ENCODE measurements at places on chromosomes 13 and 19.
A peak's percentile ranks its signal among the peaks of the same experiment; 100 is the strongest.

GRCh38 chr13:105426441-105426840, 1109.0 kb downstream of the EFNB2 start:
- DNase-seq = no peak

- no peak for DNase-seq
Measured at GRCh38 chr13:102017248-102017647, 384.6 kb downstream of the FGF14 start.

GRCh38 chr19:11699931-11700794, 38.6 kb downstream of the ZNF823 start:
- peak; percentile 37 for DNase-seq

DNA sequence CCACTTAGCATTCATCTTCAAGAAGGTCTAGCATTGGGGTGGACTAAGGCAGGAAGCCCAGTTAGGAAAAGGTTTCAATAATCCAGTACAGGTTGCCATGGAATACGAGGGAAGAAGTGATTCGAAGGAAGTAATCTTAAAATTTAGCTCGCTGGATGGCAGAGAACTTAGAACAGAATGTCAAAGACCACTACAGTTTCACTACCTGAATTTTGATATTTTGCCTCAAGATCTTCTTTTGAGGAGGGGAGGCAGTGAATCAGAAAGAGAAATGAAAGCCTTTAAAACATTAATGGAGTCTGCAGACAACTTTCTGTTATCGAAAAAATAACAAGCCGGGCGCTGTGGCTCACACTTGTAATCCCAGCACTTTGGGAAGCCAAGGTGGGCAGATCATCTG, 7.0 kb upstream of the RAB8A start:
- no peak for DNase-seq

- no peak for DNase-seq
Measured at GRCh38 chr13:99281811-99282263, 23.7 kb upstream of the GPR18 start.

DNA sequence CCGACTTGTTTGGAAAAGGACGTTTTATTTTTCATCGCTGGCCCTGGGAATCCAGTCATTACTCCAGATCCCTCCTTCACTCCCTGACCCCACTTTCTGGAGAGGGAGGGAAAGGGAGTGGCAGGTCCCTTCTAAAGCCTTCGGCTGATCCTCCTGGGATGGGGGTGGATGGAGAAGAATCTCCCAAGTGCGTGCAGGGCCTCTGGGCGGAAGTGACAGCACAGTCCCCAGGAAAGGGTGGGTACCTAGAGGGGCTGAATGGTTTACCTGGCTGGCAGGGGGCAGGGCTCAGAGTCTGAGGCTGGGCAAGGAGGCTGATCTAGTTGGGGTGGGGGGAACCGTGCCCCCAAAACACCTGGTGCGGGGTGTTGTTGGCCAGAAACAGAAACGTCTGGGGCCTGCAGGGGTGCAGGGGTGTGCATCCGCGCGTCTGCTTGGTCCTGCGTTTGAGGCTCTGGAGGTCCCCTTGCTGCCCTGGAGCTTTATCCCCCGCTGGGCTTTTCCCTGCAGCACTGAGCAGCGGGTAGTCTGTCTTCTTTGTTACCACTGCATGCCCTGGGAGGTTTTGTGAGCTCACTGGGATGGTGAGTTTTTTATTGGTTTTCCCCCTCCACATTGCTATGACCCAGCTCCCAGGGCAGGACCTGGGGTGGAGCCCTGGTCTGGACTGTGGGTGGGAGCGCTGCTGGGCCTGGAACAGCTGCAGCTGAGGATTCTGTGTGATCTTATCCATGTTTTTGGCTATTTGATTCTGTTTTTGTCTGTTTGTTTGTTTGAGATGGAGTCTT, 3.0 kb upstream of the ZNF628 start:
- peak; percentile 49 for DNase-seq

GRCh38 chr19:45499196-45500180, 1.2 kb downstream of the PPM1N start:
- peak; percentile 86 for DNase-seq

GRCh38 chr13:85430216-85430794, 368.9 kb downstream of the SLITRK6 start:
- no peak for DNase-seq

DNA sequence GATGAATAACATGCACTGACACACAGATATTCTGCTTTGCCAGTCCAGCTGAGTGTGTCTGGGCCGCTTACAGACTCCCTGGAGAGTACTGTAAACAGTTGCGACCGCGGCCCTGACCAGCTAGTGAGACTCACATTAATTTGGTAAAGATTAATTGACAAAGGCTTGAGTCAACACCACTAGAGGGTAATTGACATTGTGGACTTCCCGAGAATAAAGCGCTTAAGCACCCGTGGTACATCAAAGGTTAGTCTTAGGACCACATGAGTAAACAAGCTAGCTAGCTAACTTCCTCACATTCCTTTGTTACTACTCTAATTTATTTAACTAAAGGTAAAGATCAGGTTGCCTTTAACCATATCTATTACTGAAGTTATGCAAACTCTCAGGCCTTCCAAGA, 624.4 kb upstream of the ARGLU1 start:
- peak; percentile 6 for DNase-seq

DNA sequence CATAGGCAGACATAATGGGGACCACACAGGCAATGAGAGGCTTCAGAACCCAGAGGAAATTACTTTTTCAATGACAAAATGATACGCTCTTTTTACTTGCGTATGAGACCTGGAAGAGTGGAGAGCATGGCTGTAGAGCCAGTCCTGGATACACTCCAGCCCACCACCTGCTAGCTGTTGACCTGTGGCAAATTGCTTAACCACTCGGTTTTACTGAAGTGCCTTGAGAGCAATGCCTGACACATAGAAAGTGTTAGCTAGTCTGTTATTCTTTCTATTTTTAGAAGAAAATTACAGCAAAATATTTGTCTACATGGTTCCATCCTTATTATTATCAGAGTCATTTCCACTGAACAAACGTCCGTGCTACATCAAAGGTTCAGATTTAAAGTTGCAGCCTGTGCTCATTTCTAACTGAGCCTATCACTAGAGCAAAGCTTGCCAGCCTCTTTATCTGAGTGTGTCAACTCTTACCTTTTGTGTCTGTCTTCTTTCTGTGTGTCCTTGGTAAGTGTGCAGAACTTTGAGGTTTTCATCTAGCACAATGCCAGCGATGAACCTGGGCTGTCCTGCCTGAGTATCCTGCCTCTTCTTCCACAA, 9.6 kb upstream of the GPR183 start:
- DNase-seq = no peak

GRCh38 chr13:23963947-23964346, 66.6 kb upstream of the C1QTNF9B start:
- no peak for DNase-seq

DNA sequence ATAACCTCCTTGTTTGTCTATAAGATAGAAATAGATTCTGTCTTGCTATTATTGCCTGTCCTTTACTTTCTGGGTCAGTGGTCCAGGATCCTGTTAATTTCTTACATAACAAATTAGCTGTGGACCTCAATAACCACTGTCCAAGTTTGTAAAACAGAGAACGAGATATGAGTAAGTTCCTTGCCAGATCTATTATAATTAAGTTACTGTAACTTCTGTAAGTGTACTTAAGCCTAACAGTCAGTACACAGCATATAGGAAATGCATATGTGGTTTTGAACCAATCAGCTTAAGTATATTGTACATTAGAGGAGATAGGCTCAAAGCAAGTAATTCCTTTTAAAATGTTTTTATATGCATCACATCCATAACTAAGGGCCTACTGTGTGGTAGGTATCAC, 34.9 kb downstream of the HTR2A start:
- no peak for DNase-seq

- no peak for DNase-seq
Measured at GRCh38 chr13:29689548-29689947, 94.1 kb upstream of the SLC7A1 start.

- DNase-seq = no peak
Measured at GRCh38 chr13:40172878-40173277, 493.6 kb downstream of the FOXO1 start.

- DNase-seq = no peak
Measured at GRCh38 chr19:50796128-50796633, 6.0 kb downstream of the ACP4 start.

GRCh38 chr13:52003541-52003940, 7.7 kb downstream of the ATP7B start:
- no peak for DNase-seq

DNA sequence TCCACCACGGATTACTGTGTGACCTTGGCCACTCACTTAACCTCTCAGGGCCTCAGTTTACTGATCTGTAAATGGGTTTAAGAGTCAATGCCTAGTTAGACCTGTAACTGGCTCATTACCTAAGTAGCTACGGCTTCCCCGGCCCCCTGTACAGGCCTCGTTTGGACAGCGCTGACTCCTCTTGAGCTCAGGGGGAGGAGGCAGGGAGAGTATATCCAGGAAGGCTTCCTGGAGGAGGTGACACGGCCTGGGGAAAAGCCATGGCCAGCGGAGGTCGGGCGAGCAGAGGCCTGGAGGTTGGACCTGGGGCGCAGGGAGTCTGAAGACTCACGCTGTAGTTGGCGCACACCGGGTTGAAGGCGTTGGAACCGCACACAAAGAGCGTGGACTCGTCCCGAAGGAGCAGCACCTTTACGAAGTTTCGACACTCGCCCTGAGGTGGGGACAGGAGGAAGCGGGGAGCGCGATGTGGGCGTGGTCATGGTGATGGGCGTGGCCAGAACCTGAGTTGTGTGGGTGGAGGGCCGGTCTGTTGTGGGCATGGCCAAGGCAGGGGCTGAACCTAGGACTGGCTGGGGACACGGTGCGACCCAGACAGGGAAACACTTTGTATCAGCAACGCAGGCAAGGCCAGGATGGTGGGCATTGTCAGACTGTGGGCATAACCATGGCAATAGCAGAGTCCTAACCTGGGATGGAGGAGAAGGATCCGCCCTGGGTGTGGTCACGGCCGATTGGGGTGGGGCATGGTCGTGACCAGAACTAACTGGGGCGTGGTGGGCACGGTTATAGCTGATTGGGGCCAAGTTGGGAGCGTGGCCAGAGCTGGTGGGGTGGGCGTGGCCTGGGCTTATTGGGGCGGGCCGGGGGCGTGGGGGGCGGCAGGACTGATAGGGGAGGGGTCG, 3.6 kb downstream of the SEMA6B start:
- DNase-seq = no peak

DNA sequence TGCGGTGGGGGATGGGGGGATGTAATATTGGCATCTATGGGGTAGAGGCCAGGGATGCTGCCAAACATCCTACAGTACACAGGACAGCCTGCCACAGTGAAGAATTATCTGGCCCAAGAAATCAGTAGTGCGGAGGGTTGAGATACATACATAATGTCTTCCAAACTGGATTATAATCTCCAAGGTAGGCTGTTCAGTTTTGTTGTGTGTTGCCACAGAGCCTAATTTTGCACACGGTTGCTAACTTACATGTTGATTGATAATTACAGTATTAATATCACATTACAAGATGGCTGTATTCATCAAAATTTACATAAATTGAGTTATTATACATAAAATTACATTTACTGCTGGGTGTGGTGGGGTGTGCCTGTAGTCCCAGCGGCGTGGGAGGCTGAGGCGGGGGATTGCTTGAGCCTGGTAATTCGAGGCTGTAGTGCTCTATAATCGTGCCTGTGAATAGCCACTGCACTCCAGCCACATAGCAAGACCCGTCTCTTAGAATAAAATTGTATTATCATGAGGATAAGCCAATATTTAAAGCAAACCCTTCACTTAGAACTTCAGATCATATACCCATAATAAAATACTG, 8.1 kb downstream of the POMP start:
- no peak for DNase-seq

DNA sequence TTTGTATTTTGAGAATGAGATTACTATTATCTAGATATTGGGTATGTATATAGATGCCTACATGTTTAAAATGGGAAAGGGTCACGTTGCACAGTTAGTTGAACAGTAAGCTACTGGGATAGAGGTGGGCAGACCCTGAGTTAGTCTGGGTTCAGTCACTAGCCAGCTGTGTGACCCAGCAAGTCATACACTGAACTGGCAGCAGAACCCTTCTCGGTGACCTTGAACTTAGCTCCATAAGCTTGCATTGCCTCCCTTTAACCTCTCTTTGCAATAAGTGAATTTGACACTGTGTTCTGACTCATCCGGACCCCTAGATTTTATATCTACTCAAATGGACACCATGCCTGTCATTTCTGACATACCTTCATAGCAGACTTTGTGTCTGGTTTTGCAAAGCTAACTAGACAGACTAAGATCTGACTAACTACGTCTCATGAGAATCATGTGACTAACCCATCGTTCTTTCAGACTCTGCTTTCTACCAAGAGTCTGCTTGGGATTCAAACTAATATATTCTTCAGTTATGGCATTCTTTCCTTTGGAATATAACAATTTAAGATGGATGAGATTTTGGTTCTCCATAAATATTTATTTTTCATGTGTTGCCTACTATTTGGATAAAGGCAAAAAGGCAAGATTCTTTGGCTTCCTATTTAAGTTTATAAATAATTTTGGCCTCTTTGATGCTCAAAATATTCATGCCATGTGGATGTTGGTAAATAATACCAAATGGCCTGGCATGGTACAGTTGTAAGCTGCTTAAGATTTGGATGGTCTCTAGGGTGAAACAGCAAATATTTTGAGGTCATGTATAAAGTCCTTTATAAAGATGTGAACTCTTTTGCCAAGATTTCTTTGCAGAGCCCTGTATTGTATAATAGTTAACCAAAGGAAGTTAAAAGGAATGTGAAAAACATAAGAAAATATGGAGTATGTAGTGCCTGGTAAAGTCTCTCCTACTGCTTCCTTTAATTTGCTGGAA, 159.3 kb downstream of the ITGBL1 start:
- no peak for DNase-seq

DNA sequence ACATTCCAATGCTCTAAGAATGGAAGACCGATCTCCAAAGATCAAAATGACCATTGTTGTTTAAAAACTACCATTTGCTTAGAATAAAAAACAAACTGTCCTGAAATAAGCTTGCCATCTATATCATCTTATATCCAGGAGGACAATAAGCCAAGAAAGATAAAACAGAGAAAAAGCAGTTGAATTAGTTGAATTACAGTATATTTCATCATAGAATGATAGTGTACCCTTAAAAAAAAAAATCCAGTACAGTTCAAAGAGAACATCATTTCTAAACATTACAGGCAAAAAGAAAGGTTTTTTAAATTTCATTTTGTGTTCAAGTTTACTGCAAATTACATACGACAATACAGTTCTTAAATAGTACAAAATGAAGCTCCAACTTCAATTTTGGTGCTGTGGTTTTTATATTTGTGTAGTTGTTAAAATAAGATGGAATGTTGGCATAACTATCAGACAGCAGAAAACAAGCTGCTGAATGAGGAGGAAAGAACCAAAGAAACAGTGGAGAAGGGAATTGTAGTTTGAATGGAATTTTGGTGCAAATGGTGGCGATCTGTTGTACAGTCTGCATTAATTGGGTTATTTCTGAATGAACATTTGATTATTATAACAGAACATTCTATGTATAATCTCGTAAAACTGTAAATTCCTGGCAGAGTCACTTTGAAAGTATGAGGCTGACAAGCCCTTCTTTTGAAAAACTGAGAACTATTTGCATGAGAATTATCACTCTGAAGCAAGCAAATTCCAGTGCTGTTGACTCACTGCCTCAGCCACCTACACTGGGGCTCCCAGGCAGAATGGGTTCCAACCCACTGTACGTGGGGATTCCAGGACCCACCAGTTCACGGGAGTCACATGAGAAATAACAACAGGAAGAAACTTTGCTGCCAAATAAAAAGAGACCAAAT, 37.7 kb downstream of the LHFPL6 start:
- DNase-seq = peak; percentile 19

All from neural progenitor cell (in vitro differentiated cells).